ENCODE measurements at places on chromosomes 7 and 10. TPM values are rescaled to one million over a fixed set of nuclear protein-coding genes. Genes with fewer than 3 reads are reported as not detected.
A peak's percentile ranks its signal among the peaks of the same experiment; 100 is the strongest.

- no peak for DNase-seq
- peaks cover 2% of the 10 kb centered on the region for H3K36me3 ChIP-seq
- H3K4me1 ChIP-seq = peaks cover 80% of the 10 kb centered on the region
- no peaks in the 10 kb centered on the region for H3K27me3 ChIP-seq
- H3K27ac ChIP-seq = peak overlapping the region; percentile 37
Observed at GRCh38 chr10:93431361-93431760, 50.8 kb downstream of the MYOF start.

DNA sequence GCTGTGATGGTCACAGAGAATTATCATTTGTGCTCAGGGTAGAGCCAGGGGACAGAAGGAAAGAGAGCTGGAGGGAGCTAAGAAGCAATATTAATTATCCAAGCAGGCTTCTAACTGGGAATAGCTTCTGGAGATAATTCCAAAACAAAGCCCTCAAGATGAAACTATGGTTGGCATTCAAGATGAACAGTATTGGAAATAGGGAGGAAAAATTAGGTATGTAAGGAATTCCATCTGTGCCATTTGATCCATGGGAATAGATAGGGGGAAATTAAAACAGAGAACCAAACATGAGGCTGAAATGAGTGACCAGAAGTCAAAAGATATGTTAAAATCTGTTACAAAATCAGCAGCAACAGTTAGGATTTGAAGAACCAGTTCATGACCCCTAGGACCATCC, 75.3 kb downstream of the NDUFB2 start:
- H3K27ac ChIP-seq = no peak overlapping the region
- no peak overlapping the region for H3K4me3 ChIP-seq
- no peak for DNase-seq
- H3K36me3 ChIP-seq = 0 out of 2 replicates have a peak, but pooled peaks cover 3% of the 10 kb centered on the region
- no peaks in the 10 kb centered on the region for H3K4me1 ChIP-seq

DNA sequence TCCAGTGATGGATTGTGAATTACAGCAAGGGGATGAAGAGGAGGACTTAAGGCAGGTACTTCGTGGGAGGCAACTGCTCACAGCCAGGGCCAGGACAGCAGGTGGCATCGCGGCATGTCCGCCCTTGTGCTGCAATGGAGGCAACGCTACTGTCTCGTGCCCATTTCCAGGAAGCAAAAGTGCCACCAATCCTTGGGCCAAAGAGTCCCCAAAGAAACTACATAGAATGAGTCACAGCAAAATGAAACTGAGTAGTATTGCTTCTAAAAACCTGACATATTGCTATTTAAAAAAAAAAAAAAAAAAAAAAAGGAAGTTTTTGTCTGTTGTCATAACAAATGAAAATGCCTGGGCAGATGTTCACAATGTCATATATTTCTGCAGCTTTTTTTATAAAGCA, 46.6 kb downstream of the RSU1 start:
- H3K4me1 ChIP-seq = no peaks in the 10 kb centered on the region
- H3K27me3 ChIP-seq = no peaks in the 10 kb centered on the region
- H3K27ac ChIP-seq = no peak overlapping the region

- H3K4me1 ChIP-seq = no peaks in the 10 kb centered on the region
- peaks cover 44% of the 10 kb centered on the region for H3K27me3 ChIP-seq
- H3K27ac ChIP-seq = no peak overlapping the region
Observed at GRCh38 chr10:126611303-126611702, 59.2 kb downstream of the C10orf90 start.

GRCh38 chr10:6558759-6559461, 21.2 kb downstream of the PRKCQ start:
- no peak for DNase-seq
- H3K36me3 ChIP-seq = no peaks in the 10 kb centered on the region
- H3K4me3 ChIP-seq = no peak overlapping the region

- H3K27me3 ChIP-seq = 0 out of 2 replicates have a peak, but pooled peaks cover 3% of the 10 kb centered on the region
- H3K4me3 ChIP-seq = no peak overlapping the region
- no peaks in the 10 kb centered on the region for H3K4me1 ChIP-seq
- DNase-seq = no peak
- no peak overlapping the region for H3K27ac ChIP-seq
Observed at GRCh38 chr10:13831711-13832141, 245.0 kb downstream of the PRPF18 start.

DNA sequence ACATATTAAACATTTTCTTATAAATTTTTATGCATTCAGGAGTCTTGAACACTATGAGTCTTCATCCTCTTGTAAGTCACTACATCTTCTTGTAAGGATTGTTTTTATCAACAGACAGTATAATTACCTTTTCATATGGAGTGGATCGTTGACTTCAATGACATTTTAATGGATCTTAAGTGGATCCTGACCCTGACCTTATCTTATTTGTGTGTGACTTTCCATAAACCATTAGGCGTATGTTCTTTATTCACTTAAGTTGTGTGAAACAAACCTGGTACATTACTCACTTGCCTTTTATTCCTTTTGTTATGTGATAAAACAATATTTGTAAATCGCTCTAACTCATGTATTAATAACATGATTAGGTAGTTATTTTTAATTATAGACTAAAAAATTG, 18.5 kb upstream of the SEMA3C start:
- no peak overlapping the region for H3K4me3 ChIP-seq
- no peak for DNase-seq
- no peaks in the 10 kb centered on the region for H3K27me3 ChIP-seq
- no peaks in the 10 kb centered on the region for H3K36me3 ChIP-seq

- no peak overlapping the region for H3K4me3 ChIP-seq
- no peaks in the 10 kb centered on the region for H3K36me3 ChIP-seq
- no peaks in the 10 kb centered on the region for H3K27me3 ChIP-seq
- no peaks in the 10 kb centered on the region for H3K4me1 ChIP-seq
- H3K27ac ChIP-seq = no peak overlapping the region
Observed at GRCh38 chr7:98323597-98324322, 42.3 kb downstream of the BRI3 start.

GRCh38 chr7:100893318-100893895, 2.3 kb downstream of the ACHE start:
- H3K4me1 ChIP-seq = peaks cover 12% of the 10 kb centered on the region
- no peak overlapping the region for H3K4me3 ChIP-seq
- DNase-seq = no peak
- peaks cover 8% of the 10 kb centered on the region for H3K36me3 ChIP-seq
- H3K27me3 ChIP-seq = no peaks in the 10 kb centered on the region
- no peak overlapping the region for H3K27ac ChIP-seq

- H3K27ac ChIP-seq = no peak overlapping the region
- no peak for DNase-seq
- H3K36me3 ChIP-seq = no peaks in the 10 kb centered on the region
- H3K27me3 ChIP-seq = 0 out of 2 replicates have a peak, but pooled peaks cover 4% of the 10 kb centered on the region
Observed at GRCh38 chr7:40541336-40541735, 406.5 kb downstream of the SUGCT start.

DNA sequence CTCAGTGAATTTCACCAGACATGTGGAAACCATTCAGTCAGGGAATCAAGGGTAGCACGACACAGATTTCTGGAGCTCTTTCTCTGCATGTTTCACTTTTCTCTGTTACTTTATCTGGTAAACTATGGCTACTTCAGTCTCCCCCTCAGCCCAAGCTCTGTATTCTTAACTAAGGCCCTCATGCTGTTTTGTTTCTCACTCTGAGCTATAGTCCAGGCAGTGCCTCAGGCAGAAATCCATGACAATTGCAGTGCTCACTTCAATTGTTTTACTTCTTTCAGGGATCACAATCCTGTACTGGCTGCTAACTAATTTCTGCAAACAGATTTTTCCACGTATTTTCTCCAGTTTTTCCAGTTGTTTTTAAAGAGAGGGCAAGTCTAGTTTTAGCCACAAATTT, 1599.9 kb upstream of the LRRTM3 start:
- no peaks in the 10 kb centered on the region for H3K4me1 ChIP-seq
- H3K27ac ChIP-seq = no peak overlapping the region
- DNase-seq = no peak
- H3K4me3 ChIP-seq = no peak overlapping the region

GRCh38 chr10:79162861-79163665, 94.3 kb downstream of the ZMIZ1 start:
- peaks cover 30% of the 10 kb centered on the region for H3K4me1 ChIP-seq
- no peak for DNase-seq
- H3K27me3 ChIP-seq = no peaks in the 10 kb centered on the region
- no peaks in the 10 kb centered on the region for H3K36me3 ChIP-seq
- no peak overlapping the region for H3K27ac ChIP-seq

DNA sequence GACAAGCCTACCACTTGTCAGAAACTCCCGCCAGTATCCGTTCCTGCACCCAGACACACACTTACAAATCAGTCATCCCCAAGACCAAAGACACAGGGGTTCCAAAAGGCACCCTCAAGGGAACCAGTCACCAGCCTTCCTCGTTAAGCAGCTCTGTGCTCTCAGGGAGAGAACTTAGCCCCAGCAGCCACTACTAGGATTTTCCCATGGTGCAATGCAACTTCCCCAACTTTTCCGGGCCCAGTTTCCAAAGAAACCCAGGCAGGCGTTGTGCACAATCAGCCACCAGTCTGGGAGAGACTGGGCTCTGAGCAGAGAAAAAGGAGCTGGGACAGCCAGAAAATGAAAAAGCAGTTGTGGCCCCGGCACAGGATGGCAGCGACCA, 1.2 kb downstream of the DLG5 start:
- no peak for DNase-seq
- peaks cover 9% of the 10 kb centered on the region for H3K4me1 ChIP-seq
- H3K4me3 ChIP-seq = peak overlapping the region; percentile 73
- no peaks in the 10 kb centered on the region for H3K36me3 ChIP-seq

DNA sequence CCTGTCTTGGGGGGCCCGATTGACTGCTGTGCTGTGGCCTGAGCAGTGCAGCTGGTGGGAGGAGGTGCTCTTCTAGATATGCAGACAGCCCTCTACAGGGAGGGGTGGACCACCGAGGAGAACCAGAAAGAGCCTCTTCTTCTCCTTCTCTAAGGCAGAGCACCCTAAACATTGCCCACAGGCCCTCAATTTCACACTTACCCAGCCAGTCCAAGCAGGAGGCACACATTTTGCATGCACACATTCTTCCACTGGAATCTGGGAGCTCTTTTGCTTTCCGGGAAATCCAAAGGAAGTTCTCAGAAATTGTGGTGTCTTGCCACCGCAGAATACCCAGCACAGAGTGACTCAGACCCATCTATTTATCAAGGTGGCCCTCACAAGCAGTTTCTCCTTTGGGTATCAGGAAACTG, 45.8 kb downstream of the EEPD1 start:
- no peak overlapping the region for H3K4me3 ChIP-seq
- H3K27me3 ChIP-seq = no peaks in the 10 kb centered on the region
- H3K27ac ChIP-seq = no peak overlapping the region
- H3K36me3 ChIP-seq = no peaks in the 10 kb centered on the region
- no peaks in the 10 kb centered on the region for H3K4me1 ChIP-seq

GRCh38 chr7:66731986-66732385, 8.5 kb upstream of the RABGEF1 start:
- no peaks in the 10 kb centered on the region for H3K4me1 ChIP-seq
- no peak for DNase-seq
- no peak overlapping the region for H3K4me3 ChIP-seq
- no peaks in the 10 kb centered on the region for H3K36me3 ChIP-seq

GRCh38 chr7:105364684-105365083, 24.0 kb downstream of the SRPK2 start:
- DNase-seq = no peak
- no peak overlapping the region for H3K27ac ChIP-seq
- peaks cover 23% of the 10 kb centered on the region for H3K4me1 ChIP-seq
- H3K36me3 ChIP-seq = no peaks in the 10 kb centered on the region
- H3K4me3 ChIP-seq = no peak overlapping the region

DNA sequence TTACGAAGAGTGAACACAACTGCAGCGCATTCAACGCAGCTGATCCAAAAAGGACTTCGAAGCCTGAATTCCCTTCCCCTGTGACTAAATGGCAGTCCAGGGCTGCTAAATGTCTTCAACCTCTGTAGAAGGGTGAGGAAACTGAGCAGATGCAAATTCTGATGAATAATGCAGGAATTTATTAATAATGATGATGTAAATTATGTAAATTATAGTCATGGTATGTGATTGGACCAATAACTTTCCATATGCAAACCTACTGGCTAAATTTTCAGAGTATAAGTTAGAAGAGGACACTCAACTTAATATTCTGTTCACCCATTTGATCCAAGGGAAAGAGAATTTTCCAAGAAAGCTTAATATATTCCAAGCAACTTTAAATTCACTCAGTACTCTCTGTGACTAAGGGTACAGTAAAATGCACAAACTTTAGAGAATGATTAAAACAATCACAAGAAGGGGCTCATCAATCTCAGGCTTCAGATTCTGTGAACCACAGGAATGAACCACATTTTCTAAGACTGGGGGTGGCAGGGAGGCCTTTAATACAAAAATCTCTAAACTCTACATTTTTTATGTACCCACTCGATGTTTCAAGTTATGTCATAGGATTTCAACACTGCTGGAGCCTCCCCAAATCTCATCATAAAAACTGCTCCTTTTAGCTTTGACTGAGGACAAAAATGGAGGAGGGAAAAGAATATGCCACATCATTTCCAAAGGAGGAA, 3.5 kb downstream of the FGFR2 start:
- no peaks in the 10 kb centered on the region for H3K27me3 ChIP-seq
- peaks cover 17% of the 10 kb centered on the region for H3K4me1 ChIP-seq
- no peak for DNase-seq
- H3K27ac ChIP-seq = no peak overlapping the region
- H3K4me3 ChIP-seq = no peak overlapping the region

GRCh38 chr7:137213744-137214143, 129.8 kb downstream of the PTN start:
- H3K36me3 ChIP-seq = no peaks in the 10 kb centered on the region
- H3K4me3 ChIP-seq = no peak overlapping the region
- no peak overlapping the region for H3K27ac ChIP-seq
- no peaks in the 10 kb centered on the region for H3K27me3 ChIP-seq

GRCh38 chr7:120725376-120726039, 132.4 kb downstream of the TSPAN12 start:
- H3K4me1 ChIP-seq = no peaks in the 10 kb centered on the region
- no peak overlapping the region for H3K4me3 ChIP-seq
- peak; percentile 43 for DNase-seq
- no peak overlapping the region for H3K27ac ChIP-seq
- no peaks in the 10 kb centered on the region for H3K27me3 ChIP-seq

GRCh38 chr7:70723339-70723738, 408.6 kb upstream of the GALNT17 start:
- no peaks in the 10 kb centered on the region for H3K4me1 ChIP-seq
- no peak for DNase-seq
- no peaks in the 10 kb centered on the region for H3K27me3 ChIP-seq
- no peak overlapping the region for H3K4me3 ChIP-seq

DNA sequence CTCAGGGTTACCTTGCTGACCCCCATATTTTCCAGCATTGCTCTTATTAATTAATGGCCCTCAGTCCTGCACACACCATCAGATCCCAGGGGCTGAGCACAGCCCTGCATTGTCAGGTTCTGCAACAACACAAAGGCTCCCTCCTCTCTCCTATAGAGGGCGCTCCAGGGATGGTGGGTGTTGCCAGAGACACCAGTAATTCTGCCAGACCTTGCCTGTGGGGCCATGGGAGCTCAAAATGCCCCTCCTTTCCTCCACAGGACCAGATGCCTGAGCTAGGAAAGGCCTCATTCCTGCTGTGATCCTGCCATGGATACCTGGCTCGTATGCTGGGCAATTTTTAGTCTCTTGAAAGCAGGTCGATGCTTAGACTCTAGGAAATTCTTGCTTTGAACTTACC, 42.8 kb upstream of the PRSS58 start:
- DNase-seq = peak; percentile 28
- H3K4me1 ChIP-seq = no peaks in the 10 kb centered on the region
- no peaks in the 10 kb centered on the region for H3K27me3 ChIP-seq
- no peak overlapping the region for H3K27ac ChIP-seq
- no peaks in the 10 kb centered on the region for H3K36me3 ChIP-seq

Gene AFAP1L2
- total RNA-seq = 0.93 TPM

Gene TDRD1
- total RNA-seq = not detected

Gene FEZF1
- 0.37 TPM for total RNA-seq

Gene FAM131B
- 0.20 TPM for total RNA-seq

Gene NPSR1
- not detected for total RNA-seq

Gene WNT8B
- total RNA-seq = not detected

Gene IRF5
- total RNA-seq = 16.5 TPM

Gene GNGT1
- 0.91 TPM for total RNA-seq

Gene TRIL
- not detected for total RNA-seq

Gene CLRN3
- 0.39 TPM for total RNA-seq

All from HCT116 (cell line).